Osteocyte (in vitro differentiated cells): ENCODE measurements at places on chromosomes 6 and 20. TPM values are rescaled to one million over a fixed set of nuclear protein-coding genes. Genes with fewer than 3 reads are reported as not detected.
A peak's percentile ranks its signal among the peaks of the same experiment; 100 is the strongest.

Gene RAB44
- total RNA-seq = not detected in 2 replicates

Gene KAT14
- total RNA-seq = 17.8 and 18.8 TPM in 2 replicates

DNA sequence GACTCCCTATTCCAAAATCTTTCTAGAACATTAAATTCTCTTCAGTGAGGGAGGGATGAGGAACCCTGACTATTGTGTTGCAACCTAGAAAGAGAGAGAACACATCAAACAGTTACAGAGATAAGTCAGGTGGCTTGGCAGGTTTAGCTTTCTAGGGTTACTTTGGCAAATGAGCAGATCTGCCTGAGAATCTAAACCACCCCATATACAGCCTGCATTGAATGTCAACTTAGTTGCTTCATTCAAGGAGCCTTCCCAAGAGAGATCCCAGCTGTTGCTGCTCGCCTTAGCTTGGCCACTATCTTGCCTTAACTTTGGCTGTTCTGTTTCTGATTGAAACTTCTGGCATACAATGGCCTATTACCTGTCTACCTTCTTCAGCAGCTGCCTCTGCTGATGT lies 74.7 kb upstream of the TCF21 start:
- no peak overlapping the region for H3K27ac ChIP-seq
- H3K4me3 ChIP-seq = no peak overlapping the region
- H3K27me3 ChIP-seq = no peaks in the 10 kb centered on the region

GRCh38 chr20:16205507-16205906 lies 367.7 kb downstream of the KIF16B start:
- H3K4me3 ChIP-seq = no peak overlapping the region
- H3K36me3 ChIP-seq = no peaks in the 10 kb centered on the region
- H3K4me1 ChIP-seq = no peaks in the 10 kb centered on the region
- H3K27me3 ChIP-seq = no peaks in the 10 kb centered on the region

GRCh38 chr6:494394-494793 lies 102.8 kb downstream of the IRF4 start:
- H3K36me3 ChIP-seq = peaks cover 55% of the 10 kb centered on the region
- H3K27me3 ChIP-seq = no peaks in the 10 kb centered on the region
- H3K27ac ChIP-seq = no peak overlapping the region
- DNase-seq = no peak
- no peak overlapping the region for H3K4me3 ChIP-seq

Gene LAMP5
- 0.76 and 0.86 TPM in 2 replicates for total RNA-seq

- no peaks in the 10 kb centered on the region for H3K27me3 ChIP-seq
- DNase-seq = no peak
- H3K4me1 ChIP-seq = peaks cover 21% of the 10 kb centered on the region
- peak overlapping the region; percentile 84 for H3K4me3 ChIP-seq
- peak overlapping the region; percentile 66 for H3K27ac ChIP-seq
Observed at GRCh38 chr6:157381631-157382621, 936 bp downstream of the ZDHHC14 start.

GRCh38 chr6:162343198-162343935 lies 384.2 kb downstream of the PRKN start:
- H3K27me3 ChIP-seq = no peaks in the 10 kb centered on the region
- no peaks in the 10 kb centered on the region for H3K36me3 ChIP-seq
- DNase-seq = no peak
- H3K4me3 ChIP-seq = no peak overlapping the region
- no peak overlapping the region for H3K27ac ChIP-seq
- peaks cover 16% of the 10 kb centered on the region for H3K4me1 ChIP-seq

GRCh38 chr6:31805939-31806469 lies 762 bp downstream of the LSM2 start:
- H3K36me3 ChIP-seq = no peaks in the 10 kb centered on the region
- DNase-seq = no peak
- no peaks in the 10 kb centered on the region for H3K27me3 ChIP-seq
- H3K27ac ChIP-seq = peak overlapping the region; percentile 93

DNA sequence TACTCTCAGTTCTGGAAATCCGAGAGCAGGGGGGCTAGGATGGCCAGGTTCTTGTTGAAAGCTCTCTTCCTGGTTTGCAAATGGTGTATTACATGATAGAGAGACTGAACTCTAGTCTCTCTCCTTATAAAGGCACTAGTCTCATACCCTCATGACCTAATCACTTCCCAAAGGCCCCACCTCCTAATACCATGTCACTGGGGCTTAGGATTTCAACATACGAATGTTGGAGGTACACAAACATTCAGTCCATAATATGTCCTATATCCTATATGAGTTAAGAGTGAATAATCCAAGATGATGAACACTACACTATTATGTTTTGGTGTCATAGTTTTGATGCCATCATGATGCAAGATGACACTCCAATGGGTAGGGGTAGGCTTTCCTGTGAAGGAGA lies 20.0 kb upstream of the TXLNB start:
- H3K4me3 ChIP-seq = no peak overlapping the region
- no peaks in the 10 kb centered on the region for H3K27me3 ChIP-seq
- no peaks in the 10 kb centered on the region for H3K36me3 ChIP-seq
- H3K4me1 ChIP-seq = peaks cover 7% of the 10 kb centered on the region
